ENCODE measurements at places on chromosomes 7 and 10.

GRCh38 chr7:21044913-21045568, 258.4 kb upstream of the SP8 start:
- no peak for DNase-seq

- no peak for DNase-seq
Measured at GRCh38 chr7:16740623-16740953, 13.0 kb upstream of the TSPAN13 start.

GRCh38 chr10:115706026-115706425, 567.0 kb downstream of the GFRA1 start:
- no peak for DNase-seq

- DNase-seq, result no peak
Measured at GRCh38 chr10:106935978-106936451, 228.5 kb downstream of the SORCS1 start.

GRCh38 chr7:31056775-31057346, 4.8 kb downstream of the ADCYAP1R1 start:
- no peak for DNase-seq

GRCh38 chr10:132266594-132267161, 41.1 kb downstream of the STK32C start:
- DNase-seq, result no peak

DNA sequence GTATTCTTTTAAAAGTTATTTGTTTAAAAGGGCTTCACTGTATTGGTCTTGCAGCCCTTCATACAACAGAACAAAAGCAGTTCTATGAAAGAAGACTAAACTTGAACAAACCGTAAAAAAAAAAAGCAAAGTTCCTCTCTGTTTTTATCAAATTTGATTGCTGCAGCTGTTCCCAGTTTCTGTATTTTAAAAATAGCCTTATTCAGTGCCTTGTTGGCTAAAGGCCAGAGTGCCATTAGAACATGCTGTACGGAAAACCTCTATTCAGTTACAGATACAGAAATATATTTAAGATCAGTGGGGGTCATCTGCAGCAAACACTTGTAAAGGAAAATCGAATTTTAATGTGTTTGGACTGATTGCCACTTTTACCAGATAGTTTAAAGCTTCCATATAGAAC, 207.8 kb upstream of the ETV1 start:
- DNase-seq, result no peak

- DNase-seq, result no peak
Measured at GRCh38 chr10:51615764-51616298, 83.6 kb downstream of the CSTF2T start.

DNA sequence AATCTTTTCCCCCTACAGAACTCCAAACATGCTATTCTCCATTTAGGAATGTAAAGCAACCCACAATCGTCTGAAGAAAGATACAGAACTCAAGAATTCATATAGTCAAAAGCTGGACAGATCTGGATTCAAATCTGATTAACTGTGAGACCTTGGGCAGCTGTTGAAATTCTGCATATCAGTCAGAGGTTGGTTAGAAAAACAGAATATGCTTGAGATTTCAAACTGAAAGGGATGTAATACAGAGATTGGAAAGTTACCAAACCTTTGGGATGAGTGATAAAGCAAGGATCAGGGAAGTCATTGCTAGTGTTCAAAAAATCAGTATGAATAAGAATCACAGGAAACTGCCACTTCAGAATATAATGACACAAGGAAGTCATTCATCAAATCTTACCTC, 406.6 kb downstream of the HTR7 start:
- DNase-seq, result no peak

- DNase-seq, result no peak
Measured at GRCh38 chr10:122176232-122177213, 94.6 kb upstream of the BTBD16 start.

DNA sequence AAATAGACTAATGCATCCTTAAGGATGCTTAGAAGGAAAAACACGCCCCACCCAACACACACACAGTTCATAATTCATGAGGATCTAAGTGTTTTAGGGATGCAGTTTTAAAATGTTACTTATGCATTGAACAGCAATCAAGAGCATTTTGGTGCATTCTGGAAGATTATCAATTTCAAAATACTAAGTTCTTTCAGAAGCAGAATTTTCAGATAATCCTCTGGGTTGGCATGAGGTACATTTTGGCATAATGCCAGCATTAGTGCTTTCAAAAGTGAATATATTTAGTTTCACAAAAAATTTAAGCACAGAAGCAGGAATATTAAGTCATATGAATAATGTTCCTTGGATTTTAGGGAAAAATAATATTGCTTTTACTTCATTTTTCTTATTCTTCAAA, 937.1 kb downstream of the REEP3 start:
- no peak for DNase-seq

GRCh38 chr10:99631496-99631895, 11.3 kb upstream of the SLC25A28 start:
- DNase-seq, result no peak

DNA sequence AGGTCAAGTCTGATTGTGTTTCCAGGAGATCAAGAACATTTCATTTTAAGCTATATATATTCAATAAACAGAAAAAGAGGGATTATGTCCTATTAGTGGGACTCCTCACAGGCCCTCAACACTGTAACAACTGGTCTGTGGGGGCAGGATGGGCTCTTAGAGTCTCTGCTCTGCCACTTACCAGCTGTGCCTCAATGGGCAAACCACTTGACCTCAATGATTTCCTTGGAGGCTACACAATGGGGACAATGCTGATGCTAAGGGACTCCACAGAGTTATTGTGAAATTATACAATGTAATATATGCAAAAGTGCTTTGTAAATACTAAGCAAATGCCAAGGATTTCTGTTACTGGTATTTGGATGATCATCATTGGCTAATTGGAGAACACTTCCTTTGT, 33.2 kb upstream of the MXI1 start:
- DNase-seq, result no peak

- peak; percentile 29 for DNase-seq
Measured at GRCh38 chr10:99431190-99431760, 851 bp upstream of the GOT1 start.

Measured in activated CD8-positive, alpha-beta T cell treated with anti-CD3 and anti-CD28 coated beads for 36 hours (primary cell).